ENCODE measurements at places on chromosomes 4 and X.

- no peak for DNase-seq
Observed at GRCh38 chrX:71315917-71316316, 14.4 kb downstream of the ITGB1BP2 start.

- no peak for DNase-seq
Observed at GRCh38 chrX:154539077-154539476, 7.6 kb downstream of the G6PD start.

- DNase-seq = no peak
Observed at GRCh38 chr4:1907848-1908525, 36.8 kb downstream of the NSD2 start.

GRCh38 chrX:55102754-55103153 lies 13.9 kb downstream of the PAGE2 start:
- DNase-seq = no peak

DNA sequence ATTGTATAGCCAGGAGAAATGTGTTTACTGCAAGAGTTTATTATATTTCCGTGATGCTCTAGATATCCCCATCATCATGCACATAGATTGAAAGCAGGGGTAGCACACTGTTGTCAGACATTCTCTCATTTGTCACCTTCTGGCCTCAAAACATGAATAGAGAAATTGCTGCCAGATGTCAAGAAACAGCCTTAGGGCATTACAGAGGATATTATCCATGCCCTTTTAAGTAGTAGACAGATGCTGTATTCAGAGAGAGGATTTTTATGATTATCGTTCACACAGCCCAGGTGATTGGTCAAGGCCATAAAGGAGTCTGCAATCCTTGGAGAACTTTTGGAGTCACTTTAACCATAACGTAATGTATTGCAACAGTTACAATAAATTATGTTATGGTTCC lies 1961.5 kb upstream of the TENM3 start:
- no peak for DNase-seq

DNA sequence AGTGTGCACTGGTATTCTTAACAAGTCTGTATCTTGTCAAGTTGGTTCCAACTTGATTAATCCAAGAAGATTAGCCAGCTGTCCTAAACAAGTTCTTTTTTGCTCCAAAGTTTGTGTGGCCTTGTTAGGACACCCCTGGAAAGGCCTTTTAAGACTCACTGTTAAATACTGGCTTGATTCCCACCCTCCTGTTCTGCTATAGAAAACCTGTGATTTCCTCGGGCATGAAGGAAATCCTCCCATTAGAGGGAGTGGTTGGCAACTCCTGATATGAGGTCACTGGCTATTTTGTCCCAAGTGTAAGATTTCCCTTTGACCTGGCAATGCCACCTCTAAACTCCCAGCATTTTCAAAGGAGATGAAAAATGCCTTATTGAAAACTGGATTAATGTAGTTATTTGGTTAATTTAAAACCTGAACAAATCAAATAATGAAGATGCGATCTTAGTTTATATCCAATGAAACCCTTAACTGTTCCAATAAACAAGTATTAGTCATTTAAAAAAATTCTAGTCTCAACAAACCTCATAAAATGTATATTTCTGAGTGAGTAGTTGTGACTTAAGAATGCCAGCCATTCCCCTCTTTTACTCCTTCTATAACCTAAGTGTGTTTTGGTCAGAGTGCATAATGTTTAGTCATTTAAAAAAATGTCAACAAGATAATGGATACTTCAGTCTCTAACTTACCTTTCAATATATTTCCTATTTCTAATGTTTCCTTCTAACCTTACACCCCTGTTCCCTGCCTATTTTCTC lies 94.4 kb downstream of the NPNT start:
- DNase-seq = no peak

- DNase-seq = no peak
Observed at GRCh38 chr4:147078362-147078761, 132.7 kb upstream of the TTC29 start.

Data from cortex of kidney (tissue), 1 donor.